ENCODE measurements at places on chromosomes 1 and 21. TPM values are rescaled to one million over a fixed set of nuclear protein-coding genes. Genes with fewer than 3 reads are reported as not detected.
A peak's percentile ranks its signal among the peaks of the same experiment; 100 is the strongest.

ZBTB21 gene
- polyA plus RNA-seq = 2.6 TPM

MYOM3 gene
- not detected for polyA plus RNA-seq

DCST1 gene
- 0.57 TPM for polyA plus RNA-seq

KRTAP12-2 gene
- polyA plus RNA-seq = not detected

LCE1B gene
- polyA plus RNA-seq = not detected

- peak; percentile 12 for DNase-seq
These were observed 94.8 kb downstream of the MIS18A start for GRCh38 chr21:32184065-32184464.

GRCh38 chr1:155277902-155278688, 832 bp downstream of the HCN3 start:
- peak; percentile 87 for DNase-seq

DNA sequence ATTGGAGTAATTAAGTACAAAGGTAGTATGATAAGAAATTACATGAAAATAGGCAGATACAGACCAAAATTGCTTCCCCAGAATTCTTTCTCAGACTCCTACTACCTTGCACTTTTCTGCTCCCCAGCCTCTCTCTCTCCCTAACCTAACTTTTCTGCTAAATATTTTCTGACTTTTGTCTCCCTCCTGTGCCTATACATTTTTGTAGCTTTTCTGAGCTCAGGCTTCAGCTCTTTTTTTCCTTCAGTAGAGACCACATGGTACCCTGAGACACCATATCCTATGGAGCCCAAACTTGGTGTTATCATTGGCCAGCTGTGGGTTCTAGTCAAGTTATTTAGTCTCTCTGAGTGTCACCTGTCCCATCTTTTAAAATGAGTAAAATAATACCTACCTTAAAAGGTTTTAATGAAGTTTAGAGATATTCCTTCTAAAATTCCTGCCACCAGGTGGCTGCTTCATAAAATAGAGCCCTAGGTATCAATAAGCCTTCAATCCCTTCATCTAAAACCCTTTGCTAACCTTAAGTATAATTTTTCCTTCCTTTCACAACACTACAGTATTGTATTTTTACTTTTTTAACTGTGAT, 237.6 kb upstream of the DUSP10 start:
- DNase-seq = no peak

DNA sequence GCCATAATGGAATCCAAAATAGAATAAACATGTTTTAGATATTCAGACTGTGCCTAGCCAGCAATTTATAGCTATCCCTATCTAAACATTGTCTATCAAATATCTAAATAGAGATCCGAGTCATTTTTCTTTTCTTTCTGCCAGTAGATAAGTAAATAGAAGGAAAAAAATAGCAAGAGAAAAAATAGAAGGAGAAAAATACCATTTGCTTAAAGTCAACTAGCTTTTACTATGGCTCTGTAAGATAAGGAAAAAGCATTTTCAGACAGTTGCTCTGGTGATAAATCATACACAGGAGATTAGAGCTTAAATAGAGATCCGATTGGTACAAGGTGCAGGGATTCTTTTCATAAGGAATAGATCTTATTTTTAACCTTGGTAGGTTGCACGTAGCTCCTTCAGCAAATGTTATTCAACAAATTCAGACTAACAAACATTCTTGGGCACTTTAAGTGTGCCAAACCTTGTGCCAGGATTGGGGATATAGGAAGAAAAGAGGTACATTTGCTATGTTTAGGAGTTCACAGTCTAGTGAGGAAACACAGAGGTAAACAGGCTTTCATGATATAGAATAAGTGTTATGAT, 70.1 kb upstream of the CCDC190 start:
- no peak for DNase-seq

GRCh38 chr1:193058529-193059281, 455 bp downstream of the UCHL5 start:
- peak; percentile 40 for DNase-seq

DNA sequence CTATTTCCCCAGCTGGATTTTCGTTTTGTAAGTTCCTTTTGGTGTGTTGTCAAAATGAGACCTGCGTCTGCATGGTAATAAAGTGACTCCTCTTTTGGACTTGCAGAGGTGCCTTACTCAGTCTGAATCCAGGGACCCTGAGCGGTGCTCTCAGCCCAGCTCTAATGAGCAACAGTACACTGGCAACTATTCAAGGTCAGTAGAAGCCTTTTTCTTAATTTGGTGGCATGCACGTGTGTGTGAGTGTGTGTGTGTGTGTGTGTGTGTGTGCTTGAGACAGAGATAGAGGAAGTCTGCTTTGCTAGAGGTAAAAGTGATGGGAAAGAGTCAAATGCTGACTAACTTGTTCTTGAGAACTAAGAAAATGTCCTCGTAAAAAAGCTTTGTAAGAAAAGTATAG, 105.4 kb downstream of the CD247 start:
- DNase-seq = no peak

- DNase-seq = no peak
These were observed 8.9 kb downstream of the LRRC8C start for GRCh38 chr1:89641781-89642180.

DNA sequence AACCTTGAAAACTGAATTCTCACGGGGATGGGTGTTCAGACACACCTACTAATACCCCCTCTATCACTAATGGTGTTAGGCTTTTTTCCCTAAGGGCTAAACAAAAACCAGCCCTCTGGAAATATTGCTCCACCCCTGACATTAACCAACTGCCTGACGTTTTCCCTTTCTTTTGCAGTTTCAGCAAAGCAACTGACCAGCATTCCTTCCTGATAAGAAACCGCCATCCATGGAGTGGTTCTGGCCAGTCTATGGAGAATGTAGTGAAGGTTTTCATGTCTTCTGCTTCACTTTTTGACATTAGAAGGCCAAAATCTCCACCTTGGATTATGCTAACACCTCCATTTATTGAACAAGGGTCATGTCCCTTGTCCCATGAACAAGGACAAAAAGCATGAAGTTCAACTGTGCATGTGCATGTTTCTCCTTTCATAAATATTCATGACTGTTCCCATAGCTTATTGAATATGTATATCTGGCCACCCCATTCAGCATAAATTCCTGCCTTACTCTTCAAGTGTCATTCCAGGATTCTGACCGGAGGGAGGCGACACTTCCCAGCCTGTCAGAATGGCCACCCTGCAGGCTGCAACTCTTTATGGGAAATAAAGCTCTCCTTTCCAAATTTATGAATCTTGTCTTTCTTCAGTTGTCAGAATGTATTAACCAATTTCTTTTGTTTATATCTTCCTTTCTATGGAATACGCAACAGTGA, 314.3 kb downstream of the HHIPL2 start:
- no peak for DNase-seq

GRCh38 chr1:27403065-27403726, 10.8 kb downstream of the GPR3 start:
- peak; percentile 30 for DNase-seq

DNA sequence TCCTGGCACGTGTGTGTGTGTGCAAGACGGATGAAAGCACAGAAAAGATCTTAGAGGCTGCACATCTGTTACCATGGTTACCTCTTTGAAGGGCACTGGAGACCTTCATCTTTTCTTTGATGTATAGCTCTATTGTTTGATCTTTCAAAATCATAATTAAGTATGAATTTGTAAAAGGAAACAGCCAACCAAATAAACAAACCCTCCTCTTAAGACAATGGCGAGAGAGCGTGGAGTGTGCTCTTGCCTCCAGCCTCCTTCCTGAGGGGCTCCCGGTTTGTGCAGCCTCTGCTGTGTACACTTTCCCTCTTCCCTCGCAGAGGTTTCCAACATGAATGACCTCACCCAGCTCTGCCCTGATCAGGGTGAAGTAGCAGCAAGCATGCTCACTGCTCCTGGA, 27.9 kb downstream of the CACNA1S start:
- DNase-seq = no peak

- no peak for DNase-seq
These were observed 92.6 kb upstream of the PALMD start for GRCh38 chr1:99553301-99553700.

- no peak for DNase-seq
These were observed 136.0 kb downstream of the SNX7 start for GRCh38 chr1:98797506-98797905.

- no peak for DNase-seq
These were observed 185.1 kb downstream of the FOXD2 start for GRCh38 chr1:47622776-47623556.

Measured in cardiac muscle cell (in vitro differentiated cells and primary cell).